ENCODE measurements at places on chromosomes 11 and 22.

DNA sequence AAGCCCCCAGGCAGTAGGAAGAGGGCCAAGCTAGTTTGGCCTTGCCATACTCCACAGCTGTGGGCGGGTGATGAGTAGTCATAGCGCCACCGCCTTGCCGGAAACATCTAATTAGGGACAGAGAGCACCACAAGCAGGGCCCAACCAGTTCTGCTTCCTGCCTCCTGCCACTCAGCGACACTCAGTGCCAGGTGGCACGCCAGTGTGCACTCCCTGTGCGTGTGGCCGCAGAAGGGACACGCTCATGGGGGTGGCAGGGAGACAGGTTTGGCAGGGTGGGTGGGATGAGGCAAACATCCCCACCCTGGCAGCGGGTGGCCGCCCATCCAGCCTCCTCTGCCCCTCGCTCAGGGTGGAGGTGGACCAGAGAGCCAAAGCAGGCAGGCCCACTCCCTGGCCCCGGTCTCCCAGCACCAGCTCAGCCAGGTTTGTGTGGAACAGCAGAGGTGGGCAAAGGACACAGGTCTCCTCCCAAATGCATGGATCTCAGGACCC is 4.9 kb downstream of the OVOL1 start:
- DNase-seq, result no peak

DNA sequence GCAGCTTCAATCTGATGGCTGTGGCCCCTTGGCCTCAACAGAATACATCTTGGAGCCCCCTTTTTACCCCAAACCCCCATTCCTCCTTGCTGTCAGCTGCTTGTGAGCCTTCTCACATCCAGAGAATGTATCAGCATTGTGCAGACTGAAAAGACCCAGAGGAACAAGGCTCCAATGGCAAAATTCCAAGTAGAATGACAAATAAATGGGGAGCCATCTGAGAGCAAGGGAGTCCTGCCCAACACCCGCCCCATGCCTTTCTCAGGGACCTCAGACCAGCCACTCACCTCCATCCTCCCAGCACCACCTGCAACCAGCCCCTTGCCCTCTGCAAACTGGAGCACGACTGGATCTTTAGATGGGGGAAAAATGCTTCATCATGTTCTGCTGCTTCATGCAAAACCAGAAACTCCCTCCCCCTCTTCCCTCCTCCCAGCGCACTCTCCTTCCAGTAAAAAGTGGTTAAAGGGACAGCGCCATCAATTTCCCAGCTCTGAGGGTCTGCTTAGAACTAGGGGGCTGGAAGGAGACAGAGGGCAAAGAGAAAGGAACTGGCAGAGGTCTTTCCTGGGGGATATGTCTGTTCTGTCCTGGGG is 2.2 kb upstream of the NEFH start:
- no peak for DNase-seq

DNA sequence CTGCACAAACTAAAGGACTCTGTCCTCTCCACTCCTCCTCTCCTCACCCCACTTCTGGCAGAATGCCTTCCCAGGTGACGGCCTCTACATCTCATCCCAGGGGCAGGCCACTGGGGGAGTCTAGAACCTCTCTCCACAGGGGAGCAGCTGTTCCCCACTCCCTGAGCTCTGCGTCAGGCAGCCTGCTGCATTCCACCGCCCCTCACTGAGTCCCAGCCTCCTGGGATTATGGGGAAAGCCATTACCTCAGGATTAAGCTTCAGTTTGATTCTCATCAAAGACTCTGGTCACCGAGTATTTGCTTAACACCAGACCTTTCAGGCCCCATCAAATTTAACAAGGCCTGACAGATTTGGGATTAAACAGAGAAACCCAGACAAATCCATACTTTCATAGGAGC is 405.9 kb downstream of the NXPE2 start:
- no peak for DNase-seq

GRCh38 chr11:130062026-130062425 is 7.7 kb upstream of the APLP2 start:
- no peak for DNase-seq

DNA sequence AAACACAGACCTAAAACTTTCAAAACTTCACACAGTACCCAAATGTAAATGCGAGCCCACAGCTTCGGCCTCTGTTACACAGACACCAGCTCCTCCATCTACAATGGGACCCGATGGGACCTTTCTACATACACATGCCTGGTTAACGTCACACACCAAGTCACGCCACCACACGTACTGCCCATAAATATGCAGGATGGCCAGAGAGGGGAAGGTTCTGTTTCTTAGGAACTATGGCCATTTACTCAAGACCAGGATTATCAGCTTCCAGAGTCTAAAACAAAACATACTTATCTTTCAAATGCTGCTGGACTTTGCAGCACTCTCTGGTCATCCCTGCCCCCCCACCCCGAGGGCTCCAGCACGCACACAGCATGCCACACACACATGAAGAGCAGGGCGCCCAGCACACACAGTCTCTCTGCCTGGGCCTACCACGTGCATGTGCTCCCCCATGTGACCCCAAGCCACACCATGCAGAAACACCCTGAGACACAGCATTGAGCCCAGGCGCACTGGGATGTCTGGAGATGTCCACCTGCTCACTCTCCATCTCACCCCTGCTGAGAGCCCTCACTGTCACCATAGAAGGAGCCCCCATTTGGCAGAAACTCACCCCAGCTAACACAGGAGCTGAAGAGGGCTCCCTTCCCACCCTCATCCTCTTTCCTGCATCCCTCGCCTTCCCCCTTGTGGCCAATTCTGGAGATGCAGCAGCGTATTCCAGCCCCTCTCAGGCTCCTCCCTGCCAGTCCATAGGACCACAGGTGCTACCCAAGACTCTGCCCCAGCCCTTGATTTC is 61.8 kb downstream of the SLC22A12 start:
- peak; percentile 45 for DNase-seq

GRCh38 chr11:66996609-66997273 is 21.6 kb downstream of the C11orf86 start:
- no peak for DNase-seq

DNA sequence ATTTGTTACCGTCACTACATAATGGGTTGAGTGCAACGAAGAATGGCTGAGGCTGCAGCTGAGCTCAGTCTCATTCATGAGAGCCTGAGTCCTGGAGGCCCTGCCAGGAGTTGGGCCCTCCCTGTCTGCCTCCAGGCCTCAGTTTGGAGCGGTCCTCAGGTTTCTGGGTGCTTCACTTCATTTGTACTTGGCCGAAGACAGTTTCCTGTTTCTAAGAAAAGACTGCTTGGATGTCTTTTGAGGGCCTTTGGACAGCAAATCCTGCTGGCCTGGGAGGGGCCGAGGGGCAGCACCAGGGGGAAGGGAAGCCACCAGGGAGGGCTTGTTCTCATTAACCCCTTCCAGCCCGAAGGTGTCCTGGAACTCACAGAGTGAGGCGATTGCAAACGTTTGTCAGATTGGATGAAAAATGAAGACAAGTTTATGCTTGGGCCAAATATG is 163.1 kb downstream of the ETS1 start:
- DNase-seq, result no peak

DNA sequence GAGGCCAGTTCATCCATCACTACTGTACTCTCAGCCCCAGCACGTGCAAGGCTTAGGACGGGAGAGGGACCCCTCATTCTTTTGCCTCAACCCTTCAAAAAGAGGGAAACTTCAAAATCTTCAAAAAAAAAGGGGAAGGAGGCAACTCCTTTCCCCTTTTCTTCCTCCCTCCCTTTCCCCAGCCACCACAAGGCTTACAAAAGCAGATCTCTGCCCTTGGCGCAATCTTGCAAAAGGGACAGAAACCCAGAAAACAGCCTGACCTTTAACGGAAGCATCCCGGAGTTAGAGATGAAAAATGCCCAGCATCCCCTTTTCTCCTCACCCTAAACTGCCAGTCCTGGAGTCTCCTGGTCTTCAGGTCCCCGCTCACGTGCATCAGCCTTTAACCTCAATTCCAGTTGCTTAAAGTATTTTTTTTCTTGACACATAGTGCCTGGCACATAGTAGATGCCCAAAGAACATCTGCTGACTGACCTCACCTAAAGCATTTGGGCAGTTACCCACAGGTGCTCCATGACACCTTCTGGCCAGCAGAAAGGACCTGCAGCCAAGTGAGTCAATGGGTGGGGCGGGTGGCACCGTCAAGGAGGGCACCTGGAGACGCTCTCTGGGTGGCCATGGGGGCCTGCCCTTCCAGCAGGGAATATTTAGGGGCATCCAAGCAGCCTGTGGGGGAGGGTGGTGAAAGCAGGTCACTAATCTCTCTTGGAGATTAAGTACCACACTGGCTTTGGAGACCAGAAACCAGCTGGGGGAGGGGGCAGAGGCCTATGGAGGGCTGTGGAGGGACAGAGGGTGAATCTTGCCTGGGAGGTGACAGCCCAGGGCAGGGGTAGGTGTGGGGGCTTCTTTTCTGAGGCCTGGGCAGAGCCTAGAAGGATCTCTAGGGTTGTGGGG is 16.3 kb downstream of the NECTIN1 start:
- no peak for DNase-seq

DNA sequence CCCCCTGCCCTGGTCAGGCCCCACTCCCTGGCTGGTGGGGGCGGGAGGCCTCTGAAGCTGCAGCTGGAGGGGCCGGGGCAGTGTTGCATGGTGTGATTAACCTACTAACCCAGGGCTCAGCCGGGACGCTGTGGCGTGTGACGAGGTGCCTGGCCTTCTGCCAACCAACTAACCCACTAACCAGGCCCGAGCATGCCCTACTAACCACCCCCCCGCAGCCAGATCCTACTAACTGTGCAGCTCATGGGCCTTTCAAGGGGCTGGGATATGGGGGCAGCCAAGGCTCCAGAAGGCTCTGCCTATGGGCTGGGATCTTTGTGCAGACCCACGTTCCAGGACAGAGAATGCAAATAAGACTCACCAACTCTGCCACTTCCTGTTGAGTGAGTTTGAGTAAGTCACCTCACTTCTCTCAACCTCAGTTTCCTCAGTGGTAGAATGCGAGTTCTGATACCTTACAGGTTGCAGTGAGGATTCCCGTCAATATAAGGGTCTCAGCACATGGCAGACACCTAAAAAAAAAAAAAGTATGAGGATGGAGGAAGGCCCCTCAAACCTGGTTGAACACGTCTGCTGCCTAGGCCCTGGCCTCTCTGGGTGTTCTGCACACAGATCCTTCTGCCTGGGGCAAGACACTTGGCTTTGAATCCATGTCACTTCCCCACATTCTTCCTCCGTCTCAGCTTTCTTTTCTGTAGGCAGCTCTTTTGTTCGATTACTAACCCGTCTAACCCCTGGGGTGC is 14.1 kb downstream of the MIAT start:
- no peak for DNase-seq

DNA sequence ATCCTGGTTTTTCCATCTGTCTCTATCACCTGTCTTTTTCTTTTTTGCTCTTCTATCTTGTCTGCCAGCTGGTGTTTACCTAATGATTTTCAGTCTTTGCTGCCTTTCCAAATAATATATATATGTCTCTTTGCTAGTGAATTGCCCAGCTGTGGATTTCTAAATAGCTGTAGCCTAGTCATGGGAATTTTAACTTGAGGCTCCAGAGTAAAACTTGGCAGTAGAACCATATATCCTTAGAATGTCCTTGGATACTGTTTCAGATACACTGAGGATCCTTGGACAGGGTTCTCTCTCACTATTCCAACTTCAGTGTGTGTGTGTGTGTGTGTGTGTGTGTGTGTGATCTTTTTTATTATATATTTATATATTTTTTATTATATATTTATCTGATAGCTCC is 2285.3 kb downstream of the LRRC4C start:
- DNase-seq, result no peak

DNA sequence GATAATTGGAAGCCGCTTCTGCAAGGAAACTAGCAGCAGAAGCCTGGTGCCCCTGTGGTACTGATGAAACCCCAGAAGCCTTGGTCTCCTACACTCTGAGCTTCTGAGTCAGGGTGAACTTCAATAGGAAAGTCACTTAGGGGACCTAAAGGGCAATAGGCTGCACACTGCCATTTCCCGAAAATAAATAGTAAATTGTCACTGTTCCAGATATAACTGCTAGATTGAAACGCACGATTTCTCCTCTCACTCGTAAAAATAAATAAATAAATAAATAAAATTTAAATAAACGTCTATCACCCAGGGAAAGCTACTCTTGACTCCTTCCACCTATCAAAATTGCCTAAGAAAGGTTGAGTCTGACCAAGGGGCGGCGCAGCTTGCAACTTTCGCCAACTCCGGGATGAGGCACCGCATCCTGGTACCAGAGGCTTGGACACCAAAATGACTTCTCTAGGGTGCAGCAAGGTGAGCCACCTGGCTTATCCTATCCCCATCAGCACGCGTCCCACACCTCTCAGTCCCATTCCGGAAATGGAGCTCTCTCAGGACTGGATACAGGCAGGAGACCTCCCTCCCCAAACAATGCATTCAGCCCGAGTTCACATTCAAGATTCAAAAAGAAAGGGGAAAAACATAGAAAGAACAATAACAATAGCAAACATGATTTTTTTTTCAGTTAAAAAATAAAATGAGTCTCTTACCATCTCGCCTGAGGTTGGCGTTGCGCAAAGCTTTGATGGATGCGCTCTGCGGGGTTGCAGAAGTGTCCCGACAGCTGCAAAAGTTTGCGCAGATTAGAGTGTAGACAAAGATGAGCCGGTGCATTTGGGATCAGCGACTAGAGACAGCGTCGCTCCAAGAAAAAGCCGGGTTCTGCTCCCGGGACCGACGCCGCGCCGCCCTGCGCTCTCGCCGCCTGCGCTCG is 583 bp downstream of the PDGFD start:
- no peak for DNase-seq

GRCh38 chr22:40491990-40492631 is 121.7 kb downstream of the SGSM3 start:
- DNase-seq, result no peak

- DNase-seq, result no peak
Measured at GRCh38 chr11:103016031-103016430, 60.5 kb upstream of the MMP13 start.

- no peak for DNase-seq
Measured at GRCh38 chr11:3003396-3004231, 11.5 kb upstream of the NAP1L4 start.

DNA sequence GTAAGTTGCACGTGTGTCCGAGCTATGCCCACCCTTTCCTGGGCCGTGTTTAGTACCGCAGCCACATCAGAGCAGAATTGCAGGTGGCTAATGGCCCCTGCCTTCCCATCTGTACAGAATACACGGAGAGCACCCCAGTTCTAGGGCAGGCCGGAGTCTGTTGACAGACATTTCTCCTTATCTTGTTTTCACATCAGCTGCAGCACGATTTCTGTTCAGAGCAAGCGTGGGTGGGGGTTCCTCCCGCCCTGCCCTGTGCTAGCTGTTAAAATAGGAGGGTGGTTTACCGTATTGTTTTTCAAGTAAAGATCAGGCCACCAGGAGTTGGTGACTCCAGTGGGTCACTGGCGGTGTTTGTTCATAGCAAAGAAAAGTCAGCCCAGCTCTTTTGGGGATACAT is 41.1 kb downstream of the UBASH3B start:
- DNase-seq, result peak; percentile 37

- no peak for DNase-seq
Measured at GRCh38 chr11:81497202-81497804, 1236.4 kb downstream of the FAM181B start.

DNA sequence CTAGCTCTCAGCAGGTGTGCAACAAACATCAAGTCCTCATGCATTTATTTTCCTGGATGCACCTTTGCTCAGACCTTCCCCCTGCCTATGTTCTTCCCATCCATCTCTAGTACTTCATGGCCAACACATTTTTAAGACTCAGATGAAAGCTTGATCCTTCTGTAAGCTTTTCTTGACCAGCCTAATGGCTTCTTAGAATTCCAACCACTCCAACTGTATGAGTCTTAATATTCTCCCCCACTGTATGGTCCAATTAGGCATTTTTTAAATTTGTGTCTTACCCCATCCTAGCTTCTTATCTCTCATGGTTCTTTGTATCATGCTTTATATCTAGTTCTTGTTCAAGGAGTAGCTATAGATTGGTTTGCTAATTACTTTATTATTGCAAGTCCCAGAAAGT is 44.8 kb downstream of the TENM4 start:
- DNase-seq, result no peak

All from stimulated activated CD4-positive, alpha-beta T cell treated with anti-CD3 and anti-CD28 coated beads, TNF-alpha, amount 100 ng/mL, for 1 hour (primary cell).